ENCODE measurements at places on chromosomes 5 and 9.

DNA sequence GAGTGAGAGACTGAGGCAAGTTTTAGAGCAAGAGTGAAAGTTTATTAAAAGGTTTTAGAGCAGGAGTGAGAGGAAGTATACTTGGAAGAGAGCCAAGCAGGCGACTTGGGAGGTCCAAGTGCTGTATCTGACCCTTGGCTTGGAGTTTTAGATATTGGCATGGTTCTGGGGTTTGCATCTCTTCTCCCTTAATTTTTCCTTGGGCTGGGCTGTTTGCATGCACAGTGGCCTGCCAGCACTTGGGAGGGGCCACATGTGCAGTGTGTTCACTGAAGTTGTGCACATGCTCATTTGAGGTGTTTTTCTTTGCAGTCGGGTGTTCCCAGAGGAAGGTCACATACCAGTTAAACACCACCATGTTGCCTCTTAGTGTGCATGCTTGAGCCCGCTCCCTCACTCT, 464.1 kb downstream of the DMRT2 start:
- no peaks in the 10 kb centered on the region for H3K27me3 ChIP-seq
- H3K36me3 ChIP-seq: no peaks in the 10 kb centered on the region
- H3K4me1 ChIP-seq: no peaks in the 10 kb centered on the region
- no peak for DNase-seq

DNA sequence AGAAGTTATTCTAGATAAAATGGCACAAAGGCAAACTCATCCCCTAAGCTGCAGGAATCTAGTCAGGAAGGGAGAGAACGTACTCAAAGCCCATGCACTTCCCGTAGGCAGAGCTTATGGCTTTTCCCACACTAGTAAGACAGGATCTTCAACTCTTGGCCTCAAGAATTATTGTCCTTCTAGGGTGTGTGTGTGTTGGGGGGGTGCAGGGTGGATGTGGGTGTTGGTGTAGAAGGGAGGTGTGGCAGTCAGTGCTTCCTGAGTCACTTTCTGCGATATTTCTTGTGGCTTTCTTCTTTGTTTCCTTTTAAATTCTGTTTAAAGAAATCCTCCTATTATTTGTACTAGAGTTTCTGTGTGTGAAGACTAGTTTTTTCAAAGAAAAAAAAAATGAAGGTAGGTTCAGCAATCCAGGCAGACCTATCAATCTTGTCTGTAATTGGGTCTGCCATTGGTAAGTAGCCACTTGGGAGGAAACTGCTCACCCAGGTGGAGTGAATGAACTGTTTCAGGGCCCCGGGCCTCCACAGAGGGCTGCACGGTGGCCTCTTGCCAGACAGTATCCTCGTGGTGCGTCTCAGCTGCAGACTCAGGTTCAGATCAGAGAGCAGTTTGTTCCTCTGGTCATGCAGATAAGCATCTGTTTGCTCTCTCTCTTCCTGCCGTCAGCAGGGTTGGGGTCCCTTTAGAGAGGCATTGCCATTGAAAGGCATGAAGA, 131.9 kb downstream of the NPR3 start:
- H3K4me1 ChIP-seq: no peaks in the 10 kb centered on the region
- H3K27me3 ChIP-seq: no peaks in the 10 kb centered on the region
- DNase-seq: peak; percentile 34
- H3K36me3 ChIP-seq: no peaks in the 10 kb centered on the region
- no peak overlapping the region for H3K4me3 ChIP-seq

DNA sequence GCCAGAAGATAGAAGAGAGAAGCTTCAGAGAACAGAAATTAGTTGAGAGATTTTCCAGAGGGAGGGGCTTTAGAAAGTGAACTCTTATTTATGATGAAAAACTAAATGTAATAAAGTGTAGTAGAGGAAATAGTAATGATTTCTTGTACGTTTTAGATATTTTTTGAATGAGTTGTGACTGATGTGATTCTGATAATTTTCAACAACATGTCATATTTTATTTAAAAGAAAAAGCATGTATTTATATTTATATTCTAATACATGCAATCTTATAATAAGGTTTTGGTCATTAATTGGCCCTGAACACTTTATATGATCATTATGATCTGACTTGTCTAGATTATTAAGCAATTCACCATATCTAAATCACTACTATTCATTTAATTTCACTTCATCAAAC, 735.2 kb upstream of the CDH9 start:
- no peaks in the 10 kb centered on the region for H3K27me3 ChIP-seq
- DNase-seq: no peak
- no peak overlapping the region for H3K27ac ChIP-seq
- no peaks in the 10 kb centered on the region for H3K36me3 ChIP-seq

GRCh38 chr5:97844797-97845196, 661.8 kb upstream of the RIOK2 start:
- no peak overlapping the region for H3K27ac ChIP-seq
- DNase-seq: no peak
- H3K4me1 ChIP-seq: no peaks in the 10 kb centered on the region
- H3K27me3 ChIP-seq: no peaks in the 10 kb centered on the region
- no peak overlapping the region for H3K4me3 ChIP-seq
- H3K36me3 ChIP-seq: no peaks in the 10 kb centered on the region

DNA sequence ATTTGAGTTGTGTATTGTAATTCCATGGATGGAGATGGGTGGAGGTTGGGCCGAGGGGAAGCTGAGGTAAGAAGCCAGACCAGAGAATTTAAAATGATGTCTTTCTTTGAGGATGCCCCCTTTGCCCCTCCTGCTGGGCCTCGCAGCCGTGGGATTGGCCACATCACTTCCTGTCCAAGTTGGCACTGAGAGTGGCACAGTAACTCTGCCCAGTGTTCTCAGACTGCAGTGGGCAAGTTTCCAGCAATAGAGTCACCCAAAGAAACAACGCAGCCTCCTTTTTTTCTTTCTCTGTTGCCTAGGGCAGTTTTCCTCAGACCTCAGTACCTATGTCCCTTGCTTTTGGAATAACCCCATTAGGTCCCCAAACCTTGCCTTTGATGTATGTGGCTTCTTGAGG, 306.6 kb upstream of the DMRT1 start:
- H3K4me1 ChIP-seq: peaks cover 16% of the 10 kb centered on the region
- no peak overlapping the region for H3K4me3 ChIP-seq
- H3K27ac ChIP-seq: no peak overlapping the region
- no peak for DNase-seq

Data from kidney (tissue), 22 donors.